ENCODE measurements at places on chromosomes 2 and 18.

DNA sequence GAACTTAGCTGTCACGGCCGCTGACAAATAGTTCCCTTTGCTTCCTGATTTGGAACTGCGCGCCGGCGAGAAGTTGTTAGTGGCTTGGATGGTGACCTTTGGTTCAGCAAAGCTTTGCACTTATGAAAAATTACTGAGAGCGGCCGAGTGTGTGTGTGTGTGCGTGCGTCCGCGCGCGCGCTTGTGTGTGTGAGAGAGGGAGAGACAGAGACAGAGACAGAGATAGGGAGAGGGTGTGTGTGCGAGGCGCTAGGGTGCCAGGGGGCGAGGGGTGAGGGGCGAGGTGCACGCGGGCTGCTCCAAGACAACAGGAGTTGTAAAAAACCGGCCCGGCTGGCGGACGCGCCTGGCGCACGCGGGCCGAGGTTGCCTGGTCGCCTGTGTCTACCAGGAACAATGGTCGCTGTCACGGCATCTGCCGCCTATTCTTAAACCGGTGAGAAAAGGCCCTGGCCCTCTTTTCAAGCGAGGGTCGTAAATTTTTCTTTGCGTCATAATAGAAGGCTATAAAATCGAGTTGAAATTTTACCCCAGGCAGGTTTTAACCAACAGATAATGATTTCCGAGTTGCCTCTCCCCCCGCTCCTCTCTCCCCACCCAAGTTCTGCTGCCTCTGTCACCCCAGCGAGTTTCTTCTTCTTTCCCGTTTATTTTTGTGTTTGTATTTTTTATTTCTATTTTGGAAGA is 535 bp downstream of the HOXD3 start:
- DNase-seq, result no peak

DNA sequence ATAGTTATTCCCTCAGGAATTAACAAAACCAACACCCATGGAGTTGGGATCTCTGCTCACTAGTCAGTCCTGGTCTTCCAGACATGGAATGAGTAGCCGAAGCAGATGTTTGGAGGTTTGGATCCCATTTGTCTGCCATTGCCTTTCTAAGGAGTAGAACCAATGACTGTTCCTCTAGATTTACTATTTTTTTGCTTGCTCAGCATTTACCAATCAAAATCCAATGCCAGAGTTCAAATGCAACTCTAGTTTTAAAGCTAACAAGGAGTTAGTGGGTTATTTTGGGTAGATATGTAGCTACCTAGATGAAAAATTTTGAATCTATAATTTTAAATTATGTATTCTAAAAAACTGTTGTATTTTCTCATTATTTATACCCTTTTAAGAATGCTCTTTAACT is 62.6 kb downstream of the MALT1 start:
- no peak for DNase-seq

DNA sequence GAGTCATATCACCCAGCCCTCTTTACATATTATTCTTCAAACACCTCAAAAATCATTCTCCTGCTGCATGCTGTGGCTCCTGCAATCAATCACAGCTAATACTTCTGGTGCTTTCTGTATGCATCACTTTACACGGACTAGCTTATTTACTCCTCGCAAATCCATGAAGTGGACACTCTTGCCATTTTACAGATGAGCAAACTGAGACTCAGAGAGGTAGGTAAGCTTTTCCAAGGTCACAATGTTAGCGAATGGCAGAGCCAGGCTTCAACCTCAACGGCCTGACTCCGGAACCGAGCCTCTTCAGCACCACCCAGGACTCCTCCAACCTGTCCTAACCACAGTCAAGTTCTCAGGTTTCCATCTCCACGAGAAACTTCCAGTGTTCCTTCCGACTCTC is 36.8 kb downstream of the TCF4 start:
- no peak for DNase-seq

DNA sequence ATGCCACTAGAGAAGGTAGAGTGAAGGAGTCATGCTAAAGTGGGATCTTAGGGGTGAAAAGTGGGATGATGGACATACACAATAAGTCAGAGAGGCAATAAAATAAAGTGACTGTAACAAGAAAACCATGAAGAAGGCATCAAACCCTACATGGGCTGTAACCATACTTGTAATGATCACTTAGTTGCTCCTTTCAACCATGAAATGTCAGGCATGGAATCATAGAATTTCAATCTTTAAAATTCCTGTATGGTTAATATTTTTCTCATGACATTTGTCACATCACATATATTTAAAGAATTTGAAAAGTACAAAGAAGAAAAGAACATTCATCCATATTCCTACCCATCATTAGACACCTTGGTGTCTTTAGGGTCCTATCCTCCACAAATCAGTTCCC is 20.9 kb upstream of the SETBP1 start:
- no peak for DNase-seq

DNA sequence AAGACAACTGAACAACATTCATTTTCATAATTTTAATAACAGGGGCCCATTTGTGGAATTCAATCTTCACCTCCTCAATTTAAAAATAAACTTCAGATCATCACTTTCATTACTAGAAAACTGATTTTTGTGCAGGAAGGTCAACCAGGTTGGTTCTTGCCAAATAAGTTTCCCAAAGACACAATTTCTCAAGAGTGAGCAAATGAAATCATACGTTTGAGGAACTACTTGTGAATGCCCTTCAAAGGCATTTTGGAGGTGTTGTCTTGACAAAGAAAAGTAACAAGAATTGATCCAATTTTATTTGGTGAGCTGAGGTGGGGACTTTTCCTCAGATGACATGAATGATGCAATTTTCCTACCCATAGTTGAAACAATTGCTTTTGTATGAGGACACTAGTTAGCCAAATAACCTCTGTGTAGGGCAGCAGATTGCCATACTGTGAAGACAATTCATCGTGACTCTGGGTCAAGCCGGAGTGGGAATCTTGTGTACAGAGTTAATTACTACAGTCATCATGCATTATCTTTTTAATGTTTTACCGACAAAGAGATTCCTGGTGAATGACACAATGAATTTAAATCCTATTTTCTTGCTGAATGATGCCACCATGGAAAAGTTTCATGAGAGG is 121.8 kb downstream of the TGFA start:
- DNase-seq, result no peak

DNA sequence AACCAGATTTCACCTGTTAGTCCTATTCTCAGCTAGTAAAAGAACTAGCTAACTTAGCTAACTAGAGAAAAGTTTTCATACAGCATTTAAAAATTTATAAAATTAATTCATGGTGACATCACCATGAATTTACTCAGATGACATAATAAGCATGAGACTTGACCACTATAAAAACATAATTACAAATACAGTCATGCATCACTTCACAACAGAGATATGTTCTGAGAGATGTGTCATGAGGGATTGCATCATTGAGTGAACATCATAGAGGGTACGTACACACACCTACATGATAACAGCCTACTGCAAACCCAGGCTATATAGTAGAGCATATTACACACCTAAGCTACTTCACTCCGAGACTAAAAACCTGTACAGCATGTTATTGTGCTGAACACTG is 481.3 kb upstream of the CHAC2 start:
- no peak for DNase-seq

GRCh38 chr18:69469444-69469919 is 68.8 kb downstream of the DOK6 start:
- no peak for DNase-seq

GRCh38 chr2:223459328-223459939 is 142.7 kb downstream of the SCG2 start:
- no peak for DNase-seq

DNA sequence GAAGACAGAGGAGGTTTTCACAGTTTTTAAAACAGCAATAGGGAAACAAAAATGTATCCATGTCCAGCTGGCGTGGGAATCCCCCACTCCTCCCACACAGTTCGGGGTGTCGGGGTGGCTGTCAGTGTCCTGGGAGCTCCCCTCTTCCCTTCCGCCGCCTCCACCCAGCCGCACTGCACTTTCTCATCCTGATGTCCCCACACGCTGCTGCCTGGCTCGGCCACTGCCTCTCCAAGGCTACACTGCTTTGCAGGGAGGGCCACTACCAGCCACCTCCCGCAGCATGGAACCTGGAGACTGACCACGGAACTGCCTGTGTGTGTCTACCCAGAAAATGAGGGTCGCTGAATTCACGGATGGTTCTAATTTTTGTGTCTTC is 138.7 kb upstream of the CTDP1 start:
- no peak for DNase-seq

DNA sequence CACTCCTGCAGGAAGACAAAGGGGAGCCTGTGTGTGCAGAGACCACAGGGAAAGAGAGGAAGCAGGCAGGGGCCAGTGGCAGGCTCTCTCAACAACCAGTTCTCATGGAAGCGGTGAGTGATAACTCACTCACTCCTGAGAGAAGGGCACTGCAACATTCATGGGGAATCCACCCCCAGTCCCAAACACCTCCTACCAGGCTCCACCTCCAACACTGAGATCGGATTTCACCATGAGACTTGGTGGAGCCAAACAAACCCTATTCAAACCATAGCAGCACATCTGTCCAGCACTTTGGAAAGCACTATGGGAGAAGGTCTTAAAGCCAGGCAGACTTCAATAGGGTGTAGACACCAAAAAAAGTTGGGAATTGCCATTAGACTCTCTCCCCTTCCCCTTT is 345.7 kb upstream of the SPRED2 start:
- no peak for DNase-seq

GRCh38 chr2:59032499-59032898 is 791.4 kb upstream of the FANCL start:
- no peak for DNase-seq

DNA sequence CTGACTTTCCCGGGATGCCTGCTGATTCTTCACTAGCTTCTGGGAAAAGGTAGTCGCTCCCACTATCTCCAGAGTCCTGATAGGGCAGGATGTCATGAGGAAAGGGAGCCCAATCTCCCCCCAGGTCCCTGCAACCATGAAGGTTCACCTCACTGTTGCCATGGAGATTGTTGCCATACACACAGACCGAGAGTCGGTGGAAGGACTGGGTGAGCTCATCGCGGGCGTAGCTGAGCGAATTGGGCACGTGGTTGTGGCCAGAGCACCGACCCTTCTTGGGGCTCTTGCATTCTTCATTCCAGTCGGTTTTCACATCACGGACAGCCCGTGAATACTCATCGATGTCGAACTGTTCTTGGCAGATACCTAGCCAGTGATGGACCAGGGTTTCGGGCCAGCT is 97.4 kb downstream of the MEP1B start:
- no peak for DNase-seq

DNA sequence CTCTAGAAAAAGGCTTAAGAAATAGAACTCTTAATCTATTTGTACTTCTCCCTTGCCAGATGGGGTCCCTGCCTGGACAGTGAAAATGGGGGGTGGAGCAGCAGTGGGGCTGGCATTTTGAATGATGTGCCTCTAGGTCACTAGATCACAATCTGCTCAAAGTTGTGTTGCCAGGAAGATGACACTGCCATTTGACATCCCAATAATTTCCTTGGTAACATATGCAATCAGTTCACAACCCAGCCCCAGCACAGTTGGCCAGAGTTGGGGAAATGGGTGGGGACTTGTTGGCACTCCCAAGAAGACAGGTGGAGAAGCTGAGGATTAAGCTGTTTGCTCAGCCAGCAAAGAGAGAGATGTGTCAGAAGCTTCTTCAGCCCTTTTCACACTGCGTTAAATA is 558.3 kb upstream of the KLHL29 start:
- DNase-seq, result no peak

- no peak for DNase-seq
Observed at GRCh38 chr2:195006856-195007255, 650.2 kb upstream of the SLC39A10 start.

- no peak for DNase-seq
Observed at GRCh38 chr18:45639408-45639807, 24.1 kb downstream of the SLC14A2 start.

GRCh38 chr2:180705122-180705521 is 275.3 kb upstream of the UBE2E3 start:
- no peak for DNase-seq

GRCh38 chr18:76371301-76372203 is 123.5 kb downstream of the ZNF516 start:
- no peak for DNase-seq

- peak; percentile 33 for DNase-seq
Observed at GRCh38 chr2:26976237-26976636, 5.8 kb downstream of the MAPRE3 start.

GRCh38 chr2:49577041-49577440 is 422.7 kb upstream of the FSHR start:
- DNase-seq, result no peak

- DNase-seq, result no peak
Observed at GRCh38 chr2:2286592-2286991, 44.5 kb downstream of the MYT1L start.

DNA sequence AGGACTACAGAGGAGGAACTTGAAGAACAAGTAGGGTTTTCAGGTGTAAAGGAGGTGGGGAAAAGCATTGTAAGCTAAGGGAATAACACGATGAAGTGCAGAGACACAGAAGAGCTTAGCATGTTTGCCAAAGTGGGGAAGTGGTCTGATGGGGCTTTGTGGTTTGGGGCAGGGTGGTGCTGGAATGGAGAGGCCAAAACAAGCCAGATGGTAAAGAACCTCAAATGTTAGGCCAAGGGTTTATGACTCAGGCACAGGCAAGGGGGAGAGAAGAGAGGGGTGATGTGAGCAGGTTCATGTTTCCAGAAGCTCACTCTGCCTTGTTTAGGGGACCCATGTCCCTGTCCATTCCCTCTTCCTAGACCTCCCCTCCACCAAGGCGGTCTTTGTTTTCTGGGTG is 104.5 kb upstream of the YWHAQ start:
- DNase-seq, result no peak

DNA sequence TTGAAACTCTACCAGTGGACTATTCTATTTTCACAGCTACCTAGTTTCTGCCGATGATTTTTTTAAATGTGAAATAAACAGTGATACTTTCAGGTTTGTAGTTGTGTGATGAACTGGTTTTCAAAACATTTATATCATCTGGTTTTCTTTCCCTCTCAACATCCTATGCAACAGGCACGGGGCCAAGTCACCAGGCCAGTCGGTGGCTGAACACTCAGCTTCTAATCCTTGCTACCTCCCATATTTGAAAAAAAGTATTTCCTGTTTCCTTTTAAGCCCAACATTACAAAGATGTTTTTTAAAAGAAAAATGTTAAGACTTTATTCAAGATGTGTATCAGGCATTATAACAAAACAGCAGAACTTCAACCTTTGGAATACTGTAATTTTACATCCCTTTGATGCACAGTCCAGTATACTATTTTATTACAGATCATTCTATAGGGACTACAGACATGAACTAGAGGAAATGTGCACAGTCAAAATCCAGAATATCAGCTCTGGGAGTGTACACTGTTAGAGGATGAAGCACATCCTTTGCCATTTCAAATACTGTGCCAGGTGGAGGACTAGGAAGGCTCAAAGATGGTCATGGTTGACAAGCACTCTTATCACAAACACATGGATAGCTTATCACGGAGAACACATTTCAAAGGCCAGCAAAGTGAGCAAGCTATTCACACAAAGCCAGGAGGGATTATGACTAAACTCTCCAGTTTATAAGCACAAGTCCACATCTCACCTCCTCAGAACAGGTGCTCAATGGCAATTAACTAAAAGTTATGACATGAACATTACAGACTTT is 14.6 kb downstream of the MRPL35 start:
- DNase-seq, result no peak

Data from C1 segment of cervical spinal cord (tissue), 14 donors.